Fibroblast of villous mesenchyme (primary cell): ENCODE measurements at places on chromosomes 13 and 19. TPM values are rescaled to one million over a fixed set of nuclear protein-coding genes. Genes with fewer than 3 reads are reported as not detected.

GRCh38 chr19:45251452-45252354 is 632 bp downstream of the MARK4 start:
- peak; percentile 16 for DNase-seq

DNA sequence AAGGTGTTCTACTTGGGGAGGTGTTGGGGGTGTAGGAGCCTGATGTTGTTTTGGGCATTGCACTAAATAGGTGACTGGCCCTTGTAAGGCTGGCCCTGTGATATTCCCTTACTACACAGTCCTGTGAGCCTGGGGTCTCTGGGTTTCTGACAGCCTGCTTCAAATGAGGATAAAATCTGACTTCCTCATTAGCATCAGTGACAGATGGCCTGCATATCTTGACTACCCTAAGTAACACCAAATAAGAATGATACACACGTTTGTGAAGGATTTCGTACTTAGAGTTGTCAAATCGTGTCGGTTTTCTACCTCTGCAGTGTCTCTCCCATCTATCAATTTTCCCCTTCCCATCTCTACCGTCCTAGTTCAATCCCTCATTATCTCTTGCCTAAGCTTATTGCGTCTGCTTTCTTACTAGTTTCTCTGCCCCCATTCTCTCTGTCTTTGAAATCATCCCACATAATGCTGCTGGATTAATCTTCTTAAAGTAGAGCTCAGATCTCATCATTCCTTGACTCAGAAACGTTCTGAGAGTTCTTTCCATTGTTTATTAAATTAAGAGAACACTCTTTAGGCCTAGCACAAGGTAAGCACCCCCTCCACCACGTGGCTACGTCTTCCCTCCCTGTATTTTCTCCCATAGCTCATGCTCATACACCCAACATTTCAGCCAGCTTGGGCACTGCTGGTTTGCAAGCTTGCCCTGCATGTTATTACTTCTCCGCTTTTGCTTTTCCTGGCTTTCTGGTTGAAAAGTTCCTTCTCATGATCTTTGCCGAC is 26.2 kb upstream of the CNMD start:
- no peak for DNase-seq

GRCh38 chr19:28553005-28553404 is 659.9 kb downstream of the UQCRFS1 start:
- DNase-seq = no peak

The NUFIP1 gene
- 4.2 and 4.7 TPM in 2 replicates for total RNA-seq

GRCh38 chr13:20124303-20124702 is 36.5 kb downstream of the GJA3 start:
- DNase-seq = no peak

The COLGALT1 gene
- total RNA-seq = 103 and 119 TPM in 2 replicates

DNA sequence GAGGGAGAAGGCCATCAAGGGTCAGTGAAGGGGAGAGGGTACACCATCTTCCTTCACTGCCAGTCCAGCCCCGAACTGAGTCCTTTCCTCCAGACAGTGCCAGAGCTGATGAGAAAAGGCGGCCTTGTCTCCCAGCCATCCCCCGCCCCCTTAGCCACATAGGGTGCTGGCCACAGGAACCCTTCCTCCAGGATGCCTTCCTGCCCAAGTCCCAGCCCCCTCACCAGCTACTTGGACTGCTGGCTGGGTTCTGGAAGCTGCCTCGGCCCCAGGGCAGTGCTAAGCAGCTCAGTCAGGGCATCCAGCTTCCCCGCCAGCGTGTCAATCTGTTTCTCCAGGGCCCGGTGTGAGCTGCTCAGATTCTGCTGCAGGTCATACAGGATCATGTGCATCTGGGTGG is 12.6 kb upstream of the SMG9 start:
- no peak for DNase-seq

GRCh38 chr13:41289463-41289881 is 21.6 kb upstream of the NAA16 start:
- no peak for DNase-seq

- no peak for DNase-seq
These were observed 2.7 kb upstream of the CCDC97 start for GRCh38 chr19:41307090-41307875.

GRCh38 chr19:2354670-2355069 is 5.4 kb upstream of the TMPRSS9 start:
- DNase-seq = no peak

- peak; percentile 8 for DNase-seq
These were observed 441 bp downstream of the GJB2 start for GRCh38 chr13:20192158-20192835.

GRCh38 chr13:25578526-25578925 is 206.8 kb downstream of the ATP8A2 start:
- no peak for DNase-seq

DNA sequence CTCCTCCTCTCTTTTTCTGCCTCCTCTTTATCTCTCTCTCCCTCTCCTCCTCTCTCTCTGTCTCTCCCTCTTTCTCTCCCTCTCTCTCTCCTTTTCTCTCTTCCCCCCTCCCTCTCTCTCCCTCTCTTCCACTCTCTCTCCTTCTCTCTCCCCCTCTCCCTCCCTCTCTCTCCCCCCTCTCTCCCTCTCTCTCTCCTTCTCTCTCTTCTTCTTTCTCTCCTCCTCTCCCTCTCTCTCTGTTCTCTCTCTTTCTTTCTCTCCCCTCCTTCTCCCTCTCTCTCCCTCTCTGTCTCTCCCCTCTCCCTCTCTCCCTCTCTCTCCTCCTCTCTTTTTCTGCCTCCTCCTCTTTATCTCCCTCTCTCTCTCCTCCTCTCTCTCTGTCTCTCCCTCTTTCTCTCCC is 197.4 kb downstream of the UQCRFS1 start:
- DNase-seq = no peak

GRCh38 chr19:16218851-16219250 is 21.1 kb downstream of the AP1M1 start:
- no peak for DNase-seq

GRCh38 chr13:38883783-38884182 is 106.8 kb downstream of the STOML3 start:
- DNase-seq = no peak

The ZNF420 gene
- total RNA-seq = 4.8 and 8.2 TPM in 2 replicates

DNA sequence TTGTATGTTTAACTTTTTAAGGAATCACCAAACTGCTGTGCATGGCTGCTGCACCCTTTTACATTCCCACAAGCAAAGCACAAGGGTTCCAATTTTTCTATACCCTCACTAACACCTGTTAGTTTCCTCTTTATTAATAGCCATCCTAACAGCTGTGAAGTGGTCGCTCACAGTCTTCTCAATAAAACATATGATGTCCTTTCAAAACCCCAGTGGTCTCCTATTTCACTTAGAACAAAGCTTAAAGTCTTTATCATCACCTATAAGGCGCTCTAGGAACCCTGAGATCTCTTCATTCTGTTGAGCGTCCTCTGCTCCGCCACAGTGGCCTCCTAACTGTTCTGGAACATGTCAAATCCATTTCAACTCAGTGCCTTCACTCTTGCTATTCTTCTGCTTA is 400.5 kb downstream of the KLF12 start:
- no peak for DNase-seq
